ENCODE measurements at places on chromosomes 3 and 15.

DNA sequence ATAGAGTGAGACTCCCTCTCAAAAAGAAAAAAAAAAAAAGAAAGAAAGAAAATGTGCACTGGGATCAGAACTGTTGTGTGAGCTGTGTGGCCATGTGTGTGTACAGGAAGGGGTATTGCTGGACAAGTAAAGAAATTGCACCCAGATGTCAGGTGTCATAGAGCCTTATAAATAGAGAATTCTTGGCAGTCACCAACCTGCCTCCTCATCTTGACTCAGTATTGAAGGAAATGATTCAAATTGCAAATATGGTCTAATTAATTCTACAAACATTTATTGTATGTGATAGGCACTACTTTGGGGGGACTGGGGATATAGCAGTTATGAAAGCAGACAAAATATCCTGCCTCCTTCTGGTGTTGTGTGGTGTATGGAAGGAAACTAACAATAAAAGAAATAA lies 243.8 kb upstream of the TTC14 start:
- no peak for DNase-seq

- DNase-seq: peak; percentile 50
Observed at GRCh38 chr15:29208352-29208751, 61.3 kb downstream of the NSMCE3 start.

DNA sequence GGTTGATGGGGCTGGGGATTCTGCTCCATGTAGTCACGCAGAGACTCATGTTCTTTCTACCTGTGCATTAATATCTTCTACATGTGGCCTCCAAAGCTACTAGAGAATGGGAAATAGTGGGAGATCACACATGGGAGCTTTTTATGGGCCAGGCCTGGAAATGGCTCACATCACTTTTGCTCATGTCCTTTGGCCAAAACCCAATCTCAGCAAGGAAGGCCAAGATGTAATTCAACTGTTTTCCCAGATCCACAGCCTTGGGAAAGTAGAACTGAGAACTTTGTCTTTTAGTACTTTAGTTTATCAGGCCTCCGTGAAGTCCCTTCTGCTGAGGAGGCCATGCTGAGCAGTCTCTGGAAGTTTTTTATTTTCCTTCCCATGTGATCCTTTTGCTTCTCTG lies 73.2 kb upstream of the SLC4A7 start:
- DNase-seq: peak; percentile 80

- peak; percentile 89 for DNase-seq
Observed at GRCh38 chr3:24773798-24774197, 279.1 kb upstream of the THRB start.

DNA sequence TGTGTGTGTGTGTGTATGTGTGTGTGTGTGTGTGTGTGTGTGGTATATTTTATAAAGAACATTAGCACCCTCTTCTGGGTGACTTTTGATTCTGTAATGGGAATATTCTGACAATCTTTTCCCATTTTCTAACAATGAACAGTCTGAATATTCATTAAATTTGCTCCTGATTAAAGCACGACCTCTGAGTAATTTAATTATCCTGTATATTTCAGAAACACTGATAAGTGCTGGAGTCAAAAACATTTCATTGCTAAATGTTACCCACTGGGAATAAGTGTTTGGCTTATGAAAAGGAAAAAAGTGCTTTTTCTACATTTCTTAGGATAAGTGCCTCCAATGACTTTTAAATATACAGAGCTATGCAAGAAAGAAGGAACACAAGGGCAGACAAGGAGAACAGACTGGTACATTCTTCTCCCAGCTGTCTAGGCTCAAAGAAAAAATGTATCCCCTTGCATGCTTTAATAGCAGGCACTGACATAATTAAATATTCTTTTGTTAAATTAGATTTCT lies 32.3 kb upstream of the SYNPR start:
- peak; percentile 21 for DNase-seq

GRCh38 chr3:131216330-131216729 lies 165.2 kb upstream of the NUDT16 start:
- DNase-seq: peak; percentile 11

DNA sequence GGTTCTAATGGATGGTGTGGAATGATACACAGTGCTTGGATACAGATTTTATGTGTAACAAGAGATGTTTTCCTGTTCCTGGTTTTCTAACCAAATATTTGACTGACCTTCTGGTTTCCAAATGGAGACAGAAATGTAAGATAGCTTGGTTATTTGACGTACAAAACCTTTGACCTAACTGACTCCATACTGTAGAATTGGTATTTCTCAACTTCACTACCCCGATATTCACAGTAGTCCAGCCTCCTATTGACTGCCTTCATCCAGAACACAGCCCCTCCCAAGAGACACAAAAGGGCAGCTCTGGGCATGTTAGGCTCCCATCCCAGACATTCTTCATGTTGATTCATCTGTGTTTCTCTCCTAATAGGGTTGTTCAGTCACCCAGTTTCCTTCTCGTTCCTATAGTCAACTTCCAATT lies 33.4 kb downstream of the MYO1E start:
- DNase-seq: no peak

GRCh38 chr3:171892457-171892856 lies 49.3 kb downstream of the TMEM212 start:
- no peak for DNase-seq

DNA sequence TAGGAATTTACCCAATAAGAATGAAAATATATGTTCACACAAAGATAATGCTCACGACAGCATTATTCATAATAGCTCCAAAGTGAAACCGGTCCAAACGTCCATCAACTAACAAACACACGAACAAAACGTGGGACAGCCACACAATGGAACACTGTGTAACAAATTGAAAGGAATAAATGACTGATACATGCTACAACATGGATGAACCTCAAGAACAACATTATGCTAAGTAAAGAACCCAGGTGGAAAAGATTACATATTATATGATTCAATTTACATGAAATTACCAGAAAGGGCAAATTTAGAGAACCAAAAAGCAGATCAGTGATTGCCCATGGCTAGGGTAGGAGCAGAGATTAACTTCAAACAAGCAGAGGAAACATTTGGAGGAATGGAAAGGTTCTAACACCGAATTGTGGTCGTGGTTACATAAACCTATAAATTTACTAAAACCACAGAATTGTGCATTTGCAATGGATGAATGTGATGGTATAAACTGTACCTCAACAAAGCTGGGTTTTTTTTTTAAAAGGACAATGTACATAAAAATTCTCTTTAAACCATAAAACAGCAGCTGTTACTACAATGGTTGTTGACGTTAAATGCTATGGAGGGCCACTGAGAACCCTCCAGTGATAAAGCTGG lies 76.3 kb downstream of the XXYLT1 start:
- no peak for DNase-seq

DNA sequence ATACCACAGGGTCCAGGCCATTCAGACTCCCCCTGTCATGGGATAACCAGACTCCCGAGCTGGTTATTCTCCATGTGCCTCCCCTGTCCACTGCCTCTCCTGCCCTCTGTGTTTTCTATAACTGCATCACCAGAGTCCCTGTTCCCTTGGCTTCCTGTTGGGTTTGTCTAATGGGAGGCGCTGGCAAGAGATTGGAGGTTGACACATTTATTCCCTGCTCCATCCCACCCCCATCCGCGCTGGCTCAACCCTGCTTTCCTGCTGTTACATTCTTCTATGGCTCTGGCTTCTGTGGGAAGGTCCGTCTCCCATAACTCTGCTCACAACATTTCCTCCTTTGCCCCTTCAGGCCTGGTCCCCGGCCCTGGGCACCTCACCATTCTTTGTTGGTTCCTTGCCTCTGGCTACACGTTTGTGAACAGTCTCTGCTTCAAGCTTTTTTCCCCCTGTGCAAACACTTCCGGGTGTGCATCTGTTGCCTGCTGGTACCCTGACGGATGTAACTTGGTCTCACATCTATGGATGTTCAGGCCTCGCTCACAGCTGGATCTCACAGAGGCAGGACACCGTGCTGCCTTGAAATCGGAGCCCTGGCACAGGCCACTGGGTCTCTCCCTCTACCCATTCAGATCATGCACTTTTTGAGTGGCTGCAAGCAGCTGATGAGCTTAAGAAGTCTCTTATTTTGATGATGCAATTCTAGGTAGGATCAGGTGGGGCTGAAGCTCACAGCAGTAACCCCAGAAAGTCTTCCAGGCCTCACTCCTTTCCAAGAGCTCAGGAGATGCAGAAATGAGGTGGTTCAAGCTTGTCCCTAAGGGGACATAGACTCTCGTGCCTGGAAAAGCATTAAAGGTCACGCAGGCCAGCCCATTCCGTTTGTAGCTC lies 68.6 kb upstream of the ATP13A3 start:
- no peak for DNase-seq

DNA sequence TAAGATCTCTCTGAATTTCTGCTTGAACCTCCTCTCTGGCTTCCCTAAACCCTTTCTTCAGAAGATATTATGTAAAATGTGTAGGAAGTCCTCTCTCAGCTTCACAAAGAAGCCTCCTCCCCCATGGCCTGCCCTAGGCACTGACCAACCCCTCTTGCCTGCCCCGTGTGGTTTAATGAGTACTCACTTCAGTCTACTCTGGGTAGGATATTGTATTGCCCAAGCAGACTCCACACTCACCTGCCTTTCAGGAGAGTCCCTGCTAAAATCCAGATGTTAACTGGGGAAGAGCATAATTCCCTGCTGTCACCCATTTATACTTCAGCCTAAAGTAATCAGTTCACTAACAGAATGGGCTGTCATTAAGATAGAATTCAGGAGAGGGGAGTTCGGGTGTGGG lies 2.6 kb upstream of the AGBL1 start:
- DNase-seq: no peak

DNA sequence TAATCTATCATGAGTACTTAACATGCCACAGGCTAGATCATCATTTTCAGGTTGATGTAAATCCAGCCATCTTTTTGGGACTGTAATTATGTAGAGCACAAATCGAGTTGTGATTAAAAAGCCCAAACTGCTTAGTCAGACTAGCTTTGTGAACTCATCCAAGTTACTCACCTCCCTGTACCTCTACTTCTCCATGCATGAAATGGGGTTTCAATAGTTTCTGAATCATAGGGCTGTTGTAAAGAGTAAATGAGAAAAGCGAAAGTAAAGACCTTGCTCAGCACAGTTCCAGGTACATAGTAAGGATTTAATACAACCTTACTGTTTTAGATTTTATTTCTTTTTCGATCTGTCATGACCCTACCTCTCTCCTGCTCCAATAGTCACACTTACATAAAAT lies 85.6 kb upstream of the GAP43 start:
- no peak for DNase-seq

- DNase-seq: no peak
Observed at GRCh38 chr3:190019844-190020243, 100.9 kb downstream of the P3H2 start.

GRCh38 chr3:120276767-120277166 lies 8.3 kb downstream of the GPR156 start:
- no peak for DNase-seq

GRCh38 chr3:135141672-135142071 lies 346.6 kb downstream of the EPHB1 start:
- DNase-seq: no peak

Measured in muscle of leg (tissue), 16 donors.